ENCODE measurements at places on chromosomes 6 and 20.

GRCh38 chr20:32203356-32204204, 4.0 kb downstream of the PLAGL2 start:
- DNase-seq = peak; percentile 63

DNA sequence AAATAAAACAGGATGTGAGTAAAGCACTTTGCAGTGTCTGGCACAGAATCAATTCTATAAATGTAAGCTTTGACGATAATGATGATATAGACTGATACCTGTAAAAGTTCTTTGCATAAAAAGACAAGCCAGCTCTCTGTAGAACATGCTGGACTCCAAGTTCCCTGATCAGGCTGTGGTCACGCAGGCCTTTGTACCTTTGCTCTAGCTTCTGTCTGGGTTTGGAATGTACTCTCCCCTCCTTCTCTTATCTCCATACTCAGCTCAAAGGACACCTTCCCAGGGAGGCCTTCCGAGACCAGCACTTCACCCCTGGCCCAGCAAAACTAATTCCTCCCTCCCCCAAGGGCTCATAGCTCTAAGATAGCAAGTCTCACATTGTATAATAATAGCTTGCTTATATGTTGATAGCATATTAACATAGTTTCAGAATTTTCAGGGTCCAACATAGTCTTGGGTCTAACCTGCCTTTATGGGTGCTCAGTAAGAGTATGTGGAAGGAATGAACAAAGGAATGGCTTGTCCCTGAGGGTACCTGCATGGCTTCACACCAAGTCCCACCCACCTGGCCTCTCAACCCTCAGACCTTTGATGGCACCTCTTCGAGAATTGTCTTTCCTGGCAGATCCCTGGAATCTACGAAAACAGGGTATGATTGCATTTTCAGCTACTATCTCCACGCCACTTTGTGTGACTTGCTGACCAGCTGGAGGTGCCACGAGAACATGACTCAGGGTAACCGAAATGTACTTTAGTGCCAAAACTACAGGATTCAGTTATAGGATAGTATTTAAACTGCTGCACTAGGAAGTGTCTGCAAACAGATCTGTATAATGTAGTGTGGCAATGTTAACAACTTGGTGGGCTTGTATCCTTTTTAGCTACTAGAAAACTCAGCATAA, 41.7 kb upstream of the PIM1 start:
- DNase-seq = no peak

GRCh38 chr20:24868396-24868927, 80.6 kb upstream of the CST7 start:
- DNase-seq = no peak

- DNase-seq = no peak
These were observed 5.3 kb upstream of the STX11 start for GRCh38 chr6:144144996-144145395.

Measured in stimulated activated CD4-positive, alpha-beta T cell treated with anti-CD3 and anti-CD28 coated beads, Interleukin-1b, Interleukin-23, amount 100 ng/mL, for 48 hours (primary cell).